ENCODE measurements at places on chromosomes 5 and 9. TPM values are rescaled to one million over a fixed set of nuclear protein-coding genes. Genes with fewer than 3 reads are reported as not detected.

- DNase-seq, result no peak
Measured at GRCh38 chr9:102650896-102651295, 344.2 kb upstream of the CYLC2 start.

GRXCR2 gene
- not detected for total RNA-seq

DNA sequence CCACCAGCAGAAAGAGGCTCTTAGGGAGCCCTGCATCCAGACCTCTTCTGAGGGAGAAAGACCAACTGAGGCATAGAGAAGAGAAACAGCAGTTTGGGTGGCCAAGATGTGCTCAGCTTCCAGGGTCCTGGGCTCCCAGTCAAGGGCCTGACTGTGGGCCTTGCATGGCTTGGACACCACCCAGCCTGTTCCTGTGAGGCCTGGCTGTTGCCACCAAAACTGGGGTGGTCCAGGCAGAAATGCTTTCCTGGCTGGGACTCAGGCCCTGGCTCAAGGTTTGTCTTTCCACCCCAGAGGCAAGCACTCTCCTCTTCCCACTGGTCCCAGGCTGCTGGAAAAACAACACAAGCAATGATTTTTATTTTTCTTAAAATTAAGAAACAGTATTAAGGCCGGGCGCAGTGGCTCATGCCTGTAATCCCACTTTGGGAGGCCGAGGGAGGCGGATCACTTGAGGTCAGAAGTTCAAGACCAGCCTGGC lies 13.3 kb downstream of the MYOZ3 start:
- DNase-seq, result no peak

DNA sequence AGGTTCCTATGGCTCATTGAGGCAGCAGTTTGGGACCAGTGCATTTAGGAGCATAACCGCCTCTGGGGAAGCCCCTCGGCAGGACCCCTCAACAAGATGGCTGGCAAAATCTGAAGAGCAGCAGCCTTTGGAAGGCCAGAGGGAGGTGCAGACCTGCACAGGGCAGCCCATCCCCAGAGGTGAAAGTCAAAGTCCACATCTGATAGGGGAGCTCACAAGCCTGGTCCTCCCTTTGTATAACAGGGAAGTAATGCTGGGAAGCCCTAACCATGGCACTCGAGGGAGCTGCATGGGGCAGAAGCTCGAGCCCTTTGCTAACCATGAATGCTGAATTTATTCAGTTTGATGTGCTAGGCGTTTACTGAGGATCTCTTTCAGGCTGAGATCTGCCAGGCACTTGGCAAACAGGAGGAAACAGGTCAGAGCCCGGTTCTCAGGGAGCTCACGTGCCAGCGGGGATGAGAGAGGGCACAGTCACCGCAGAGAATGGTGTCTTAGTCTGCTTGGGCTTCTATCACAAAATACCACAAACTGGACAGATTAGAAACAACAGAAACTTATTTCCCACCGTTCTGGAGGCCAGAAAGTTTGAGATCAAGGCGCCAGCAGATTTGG lies 114.1 kb downstream of the GABBR2 start:
- DNase-seq, result no peak

DNA sequence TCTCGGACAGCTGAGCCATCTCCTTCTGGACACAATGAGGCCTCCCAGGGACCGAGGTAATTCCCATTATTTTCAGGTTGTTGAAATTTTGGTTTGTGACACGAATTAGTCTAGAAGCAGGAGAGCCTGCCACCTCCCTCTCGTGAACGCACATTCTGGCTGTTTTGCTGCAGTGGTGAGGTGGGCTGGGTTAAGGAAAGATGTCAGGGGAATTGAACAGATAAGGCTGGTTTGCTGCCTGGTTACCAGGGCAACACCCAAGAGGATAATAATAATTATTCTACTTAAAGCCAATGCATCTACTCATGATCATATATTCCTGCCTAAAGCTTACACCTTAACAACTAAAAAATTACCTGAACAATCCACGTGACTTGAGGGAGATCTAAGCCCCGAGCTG lies 38.1 kb downstream of the DDX31 start:
- no peak for DNase-seq

- DNase-seq, result no peak
Measured at GRCh38 chr9:84394036-84394435, 53.5 kb upstream of the SLC28A3 start.

PCDHGA1 gene
- 1.8 TPM for total RNA-seq

SPINK13 gene
- total RNA-seq, result not detected

DNA sequence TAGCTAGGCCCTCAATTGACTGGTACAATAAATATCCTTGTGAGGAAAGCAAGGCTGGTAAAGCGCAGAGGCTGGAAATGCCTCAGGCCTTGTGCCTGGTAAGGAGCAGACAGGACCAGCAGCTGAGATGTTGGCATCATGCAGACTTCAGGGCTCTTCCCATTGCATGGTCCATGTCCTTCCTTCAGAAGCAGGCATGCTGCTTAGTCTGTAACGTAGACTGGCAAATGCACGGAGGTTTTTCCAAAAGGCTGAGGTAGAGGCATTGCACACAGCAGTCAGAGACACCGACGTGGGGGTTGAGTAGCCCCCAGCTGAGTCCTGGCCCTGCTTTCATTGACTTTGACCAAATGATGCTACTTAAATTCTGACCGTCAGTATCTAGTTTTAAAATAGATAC lies 87.1 kb downstream of the ADRB2 start:
- no peak for DNase-seq

BARX1 gene
- total RNA-seq, result not detected

- DNase-seq, result no peak
Measured at GRCh38 chr9:135769489-135770202, 67.7 kb downstream of the KCNT1 start.
